Hippocampal formation (tissue), 2 donors: ENCODE measurements at places on chromosomes 13 and 19.

DNA sequence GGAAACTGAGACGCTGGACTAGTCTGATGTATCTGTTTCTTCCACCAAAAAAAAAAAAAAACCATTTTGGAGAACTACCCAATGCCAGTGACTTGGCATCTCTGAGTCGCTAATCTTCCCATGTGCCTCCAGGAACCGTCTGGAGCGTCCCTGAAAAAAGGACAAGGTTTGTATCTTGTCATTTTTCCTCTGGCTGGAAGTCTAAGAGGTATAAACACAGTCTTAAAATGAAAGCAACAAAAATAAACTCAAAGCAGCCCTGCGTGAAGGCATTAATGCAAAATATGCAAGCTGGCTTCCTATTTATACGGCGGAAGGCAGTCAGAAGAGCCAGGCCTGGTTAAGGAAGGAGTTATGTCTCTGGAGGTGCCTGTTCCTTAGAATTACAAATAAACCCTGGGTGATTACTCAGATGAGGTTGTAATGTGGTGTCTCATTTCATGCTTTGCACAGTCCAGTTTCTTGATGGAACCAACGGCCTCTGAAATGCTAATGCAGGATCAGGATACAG is 20.3 kb downstream of the ACTN4 start:
- no peak for DNase-seq

DNA sequence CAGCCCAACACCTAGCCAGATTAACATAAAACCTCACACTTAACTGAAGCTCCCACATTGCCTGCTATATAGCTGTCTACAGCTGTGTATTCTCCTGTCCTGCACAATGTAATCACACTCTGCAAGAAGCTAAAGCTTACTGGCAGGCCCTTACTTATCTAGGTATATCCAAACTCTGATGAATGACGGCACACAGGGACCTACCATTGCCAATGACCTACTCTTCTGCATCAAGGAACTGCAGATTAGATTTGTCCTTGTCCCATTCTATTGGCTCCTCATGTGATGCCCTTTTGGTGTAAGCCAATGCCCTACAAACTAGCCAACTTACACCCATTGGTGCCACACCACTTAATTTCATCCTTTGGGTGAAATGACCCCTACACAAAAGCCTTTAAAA is 26.4 kb downstream of the ZNF45 start:
- DNase-seq = no peak

GRCh38 chr19:53881482-53882390 is at the start of gene PRKCG:
Gene PRKCG, plus strand, starts transcription at chr19:53882197. Its CDS starts 298 bp downstream, at chr19:53882495.
- DNase-seq = no peak

DNA sequence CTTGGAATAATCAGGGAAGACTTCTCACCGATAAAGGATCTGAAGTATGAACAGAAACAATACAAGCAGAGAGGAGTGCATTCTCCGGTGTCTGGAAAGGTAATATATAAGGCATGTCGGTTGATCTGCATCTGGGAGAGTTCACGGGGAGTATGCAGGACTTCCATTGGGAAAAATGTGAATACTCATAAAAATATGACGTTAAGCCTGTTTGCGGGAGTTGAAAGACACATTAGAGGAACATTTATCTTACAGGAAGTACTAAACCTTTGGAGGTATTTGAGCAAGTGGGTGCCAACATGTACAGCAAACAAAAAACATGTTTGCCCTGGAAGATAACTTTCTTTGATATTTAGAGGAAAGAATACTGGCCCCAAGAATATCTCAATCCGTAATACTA is 286.8 kb downstream of the SLITRK6 start:
- DNase-seq = no peak
